HFFc6 (cell line): ENCODE measurements at places on chromosomes 11 and 22. TPM values are rescaled to one million over a fixed set of nuclear protein-coding genes. Genes with fewer than 3 reads are reported as not detected.
A peak's percentile ranks its signal among the peaks of the same experiment; 100 is the strongest.

The P2RY6 gene
- 0.88 to 2.4 TPM (median 1.1 TPM) in 3 replicates for total RNA-seq

DNA sequence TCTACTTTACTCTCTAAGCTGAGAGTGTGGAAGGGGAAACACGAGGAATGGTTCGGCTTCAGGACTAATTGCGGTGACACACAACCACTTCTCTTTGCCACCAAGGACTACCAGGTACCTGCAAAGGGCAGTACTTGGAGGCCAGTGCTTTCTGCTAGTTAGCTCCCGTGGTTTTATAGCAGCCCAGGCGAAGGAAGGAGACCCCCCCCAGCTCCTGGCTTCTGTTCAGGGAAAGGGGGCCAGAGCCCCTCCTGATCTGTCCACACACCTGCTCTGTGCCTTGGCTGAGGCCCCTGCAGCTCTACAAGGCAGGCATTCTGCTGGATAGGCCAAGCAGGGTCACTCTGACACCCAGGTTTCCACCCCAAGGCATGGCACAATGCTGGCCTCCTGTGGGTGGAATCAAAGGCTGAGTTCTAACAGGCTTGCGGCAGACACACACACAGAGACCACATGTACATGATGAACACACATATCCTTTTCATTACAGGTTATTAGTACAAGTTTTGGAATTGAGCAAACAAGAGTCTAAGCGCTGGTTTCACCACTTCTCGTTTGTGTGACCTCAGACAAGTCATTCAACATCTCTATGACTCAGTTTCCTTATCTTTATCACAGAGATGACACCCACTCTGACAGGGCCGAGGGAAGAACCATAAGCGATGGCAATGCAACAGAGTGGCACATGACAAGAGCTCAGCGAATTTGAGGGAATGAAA, 7.5 kb downstream of the SERPIND1 start:
- DNase-seq = no peak

The ANKK1 gene
- not detected in 3 replicates for total RNA-seq

The KRTAP5-10 gene
- not detected in 3 replicates for total RNA-seq

The PAK1 gene
- 44.0 to 54.0 TPM (median 51.4 TPM) in 3 replicates for total RNA-seq

- no peak for DNase-seq
Observed at GRCh38 chr11:93972790-93973189, 48.4 kb upstream of the HEPHL1 start.

The C22orf42 gene
- not detected in 3 replicates for total RNA-seq

GRCh38 chr11:133064152-133064877, 468.0 kb downstream of the OPCML start:
- peak; percentile 72 for DNase-seq

DNA sequence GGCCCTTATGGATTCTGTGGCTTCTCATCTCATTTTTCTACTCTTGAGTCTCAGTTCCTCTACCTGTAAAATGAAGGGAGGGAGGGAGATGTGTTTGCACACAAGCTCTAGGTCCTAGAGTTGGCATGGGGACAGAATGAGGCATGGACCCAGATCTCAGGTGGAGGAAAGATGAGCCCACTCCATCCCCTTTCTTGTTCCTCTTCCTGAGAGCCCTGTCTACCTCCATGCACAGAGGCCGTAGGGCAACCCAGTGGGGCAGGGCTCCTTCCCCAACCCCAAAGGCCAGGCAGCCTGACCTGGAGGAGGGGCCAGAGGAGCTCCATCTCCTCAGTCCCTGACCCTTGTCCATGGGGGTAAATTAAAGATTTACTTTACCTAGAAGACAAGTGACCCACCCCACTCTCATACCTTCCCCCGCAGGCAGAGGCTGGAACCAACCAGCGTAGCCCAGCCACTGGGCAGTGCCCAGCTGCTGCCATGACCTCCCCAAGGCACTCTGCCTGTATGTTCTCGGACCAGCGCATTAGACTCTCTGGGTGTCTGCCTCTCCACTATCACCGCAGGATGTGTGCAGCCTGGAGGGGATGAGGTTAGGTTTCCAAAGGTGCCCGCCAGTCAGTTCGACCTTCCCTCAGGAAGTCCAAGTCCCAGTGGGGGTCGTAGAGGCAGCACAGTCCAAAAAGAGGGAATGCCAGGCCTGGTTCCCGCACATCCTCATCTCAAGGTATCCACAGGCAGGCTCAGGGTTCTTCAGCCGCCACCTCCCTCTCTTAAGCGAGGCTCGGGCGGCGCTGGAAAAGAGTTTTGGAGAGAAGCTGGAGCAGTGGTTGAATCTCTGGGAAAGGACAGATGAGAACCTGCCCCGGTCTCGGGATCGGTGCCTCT, 3.0 kb downstream of the SMTN start:
- no peak for DNase-seq

The OR4C11 gene
- not detected in 2 replicates for total RNA-seq

DNA sequence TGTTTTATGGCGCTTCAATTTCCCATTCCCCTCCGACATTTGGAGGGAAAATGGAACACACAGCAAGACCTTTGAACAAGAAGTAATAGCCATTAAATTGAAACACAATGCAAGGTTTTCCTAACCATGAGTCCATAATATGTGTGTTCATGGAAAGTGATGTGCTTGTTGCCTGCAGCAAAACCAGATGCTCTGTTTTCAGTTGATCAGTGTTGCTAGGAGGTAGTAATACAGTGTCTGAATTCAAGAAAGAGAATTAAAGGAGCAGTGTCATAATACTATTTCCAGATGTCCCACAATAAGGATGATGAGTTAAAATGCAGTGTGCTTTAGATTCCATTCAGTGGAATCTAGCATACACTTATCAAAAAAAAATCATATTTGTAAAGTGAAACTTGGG, 637.4 kb upstream of the API5 start:
- no peak for DNase-seq

The SLC5A12 gene
- total RNA-seq = not detected in 3 replicates

DNA sequence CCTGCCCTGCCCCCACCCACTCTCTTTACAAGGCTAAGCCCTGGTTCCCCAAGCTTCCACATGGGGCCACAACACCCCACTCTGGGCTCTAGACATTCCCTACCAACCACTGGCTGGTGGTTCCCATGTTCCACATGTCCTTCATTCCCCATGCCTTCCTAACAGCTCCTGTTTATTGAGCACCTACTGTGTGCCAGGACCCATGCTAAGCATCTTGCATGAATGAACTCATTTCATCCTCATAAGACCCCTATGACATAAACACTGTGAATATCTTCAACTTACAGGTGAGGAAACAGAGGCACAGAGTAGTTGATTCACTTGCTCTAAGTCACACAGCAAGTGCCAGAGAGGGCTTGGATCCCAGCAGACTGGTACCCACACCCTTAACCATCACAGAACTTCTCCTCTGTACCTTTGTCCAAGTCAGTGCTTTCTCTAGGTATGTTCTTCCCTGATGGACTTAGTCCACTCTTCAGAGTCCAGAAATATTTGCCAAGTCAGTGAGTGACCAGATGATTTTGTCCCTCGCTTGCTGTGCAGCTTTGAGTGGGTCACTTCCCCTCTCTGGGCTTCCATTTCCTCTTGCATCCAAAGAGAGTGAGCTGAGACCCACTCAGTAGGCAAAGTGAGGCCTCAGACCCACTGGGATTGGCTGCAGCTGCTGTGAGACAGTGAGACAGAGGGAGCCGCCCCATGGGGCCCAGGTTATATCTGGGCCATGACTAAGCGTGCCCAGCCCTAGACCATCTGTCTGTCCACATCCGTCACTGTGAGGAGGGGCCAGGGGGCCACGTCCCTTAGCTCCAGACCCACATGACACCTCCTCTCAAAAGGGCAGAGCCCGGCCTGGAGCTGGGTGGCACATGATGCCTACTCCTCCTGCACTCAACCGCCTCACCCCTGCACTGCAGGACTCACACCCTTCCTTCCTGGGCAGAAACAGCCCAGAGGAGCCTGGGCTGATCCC, 132.4 kb downstream of the MN1 start:
- DNase-seq = no peak

The SERPIND1 gene
- 0.11 TPM in 1 of 2 replicates, not detected in the other for total RNA-seq

DNA sequence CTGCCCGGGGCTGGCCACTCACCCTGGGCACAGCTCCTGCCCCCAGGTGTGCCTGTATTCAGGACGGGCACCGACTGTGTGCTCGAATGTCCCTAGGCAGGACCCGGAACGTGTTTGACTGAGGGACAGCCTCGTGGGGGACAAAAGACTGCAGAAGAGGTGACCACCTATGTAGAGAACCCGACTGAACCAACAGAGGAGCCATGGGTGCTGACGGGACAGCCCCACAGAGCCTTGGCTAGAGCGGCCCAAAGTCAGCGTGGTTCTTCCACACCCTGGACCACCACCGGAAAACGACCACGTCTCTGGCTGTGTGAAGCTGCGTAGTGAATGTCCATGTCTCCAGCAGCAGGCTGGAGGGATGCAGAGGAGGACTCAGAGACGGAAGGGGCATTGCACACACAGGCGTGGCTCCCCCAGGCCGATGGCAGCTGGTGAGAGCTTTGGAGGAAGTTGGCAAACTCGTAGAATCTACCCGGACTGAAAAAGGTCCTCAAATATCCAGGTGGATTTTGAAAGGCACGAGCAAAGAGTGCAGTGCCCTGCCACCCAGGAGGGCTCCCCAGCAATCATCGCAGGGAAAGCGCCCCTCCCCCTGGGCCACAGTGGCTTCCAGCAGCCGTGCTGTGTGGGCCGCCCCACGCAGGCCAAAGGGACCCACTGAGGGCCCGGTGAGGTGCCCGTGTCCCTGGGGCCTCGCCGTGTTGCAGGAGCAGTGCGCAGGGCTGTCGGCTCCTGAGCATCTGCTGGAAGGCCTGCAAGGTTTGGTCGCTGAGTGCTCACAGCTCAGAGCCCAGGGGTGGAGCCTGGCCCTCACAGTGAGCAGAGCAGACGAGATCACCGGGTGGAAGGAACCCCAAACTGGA, 17.5 kb upstream of the MUC5B start:
- DNase-seq = no peak

DNA sequence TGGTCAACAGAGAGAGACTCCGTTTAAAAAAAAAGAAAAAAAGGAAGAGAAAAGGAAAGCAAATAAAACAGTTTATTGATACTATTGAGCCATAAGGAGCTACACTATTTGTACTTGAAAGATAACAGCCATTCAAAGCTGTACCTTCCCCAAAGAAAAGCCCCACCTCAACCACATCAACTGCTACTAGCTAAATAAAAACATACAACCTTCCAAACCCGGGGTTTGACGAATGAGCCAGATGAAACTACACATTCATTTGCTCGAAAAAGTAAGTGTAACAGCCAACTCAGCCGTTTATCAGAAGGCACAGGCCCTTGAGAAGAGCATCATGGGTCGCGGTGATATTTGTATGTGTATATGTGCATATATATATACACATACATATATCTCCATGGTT, 78.4 kb downstream of the SIK3 start:
- DNase-seq = no peak

The KDM4F gene
- not detected in 3 replicates for total RNA-seq

The KRTAP5-9 gene
- not detected in 3 replicates for total RNA-seq
